ENCODE measurements at places on chromosomes 11 and 22.

DNA sequence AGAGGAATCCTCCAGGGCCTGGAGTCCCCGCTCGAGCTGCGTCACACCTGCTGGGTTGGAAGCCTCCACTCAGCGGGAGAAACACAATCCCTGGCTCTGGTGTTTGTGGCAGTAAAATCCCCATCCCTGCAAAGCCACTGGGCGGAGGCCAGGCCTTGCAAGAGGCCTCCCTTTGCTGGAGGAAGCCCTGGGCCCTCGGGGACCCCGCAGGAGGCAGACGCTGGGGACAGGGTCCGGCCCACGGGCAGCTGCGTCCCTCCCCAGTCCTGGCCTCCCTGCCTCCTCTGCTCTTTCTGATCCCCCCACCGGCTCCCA, 194.7 kb downstream of the BRD1 start:
- no peak for DNase-seq

DNA sequence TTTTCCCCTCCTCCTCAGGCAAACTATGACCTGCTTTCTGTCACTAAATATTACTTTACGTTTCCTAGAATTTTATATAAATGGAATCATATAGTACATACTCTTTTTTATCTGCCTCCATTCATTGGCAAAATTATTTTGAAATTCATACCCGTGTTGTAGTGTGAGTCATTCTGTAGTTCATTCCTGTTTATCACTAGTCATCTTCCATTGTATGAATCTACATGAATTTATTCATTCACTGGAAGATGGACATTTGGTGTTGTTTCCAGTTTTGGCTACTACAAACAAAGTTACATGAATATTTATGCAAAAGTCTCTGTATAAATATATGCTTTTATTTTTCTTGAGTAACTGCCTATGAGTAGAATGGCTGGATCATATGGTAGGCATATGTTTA, 60.7 kb upstream of the OPCML start:
- no peak for DNase-seq

- no peak for DNase-seq
Observed at GRCh38 chr11:76758311-76758710, 24.8 kb upstream of the TSKU start.

DNA sequence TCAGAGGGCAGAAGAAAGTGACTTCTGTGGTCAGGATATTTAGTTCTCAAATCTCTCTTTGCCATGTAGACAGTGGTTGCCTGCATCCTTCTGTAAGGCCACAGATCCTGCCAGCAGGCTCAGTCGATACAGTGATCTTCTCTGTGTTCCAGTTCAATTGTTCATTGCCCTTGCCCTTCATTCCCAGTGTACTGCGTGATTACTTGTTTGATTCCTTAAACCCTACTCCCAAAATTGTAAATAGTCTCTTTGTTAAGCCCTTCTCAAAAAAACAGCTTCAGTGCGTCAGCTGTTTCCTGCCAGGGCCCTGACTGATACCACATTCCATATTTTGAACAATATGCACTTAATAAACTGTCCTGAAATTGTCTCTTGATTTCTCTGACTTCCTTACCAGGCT, 9.3 kb upstream of the TYR start:
- DNase-seq: no peak

DNA sequence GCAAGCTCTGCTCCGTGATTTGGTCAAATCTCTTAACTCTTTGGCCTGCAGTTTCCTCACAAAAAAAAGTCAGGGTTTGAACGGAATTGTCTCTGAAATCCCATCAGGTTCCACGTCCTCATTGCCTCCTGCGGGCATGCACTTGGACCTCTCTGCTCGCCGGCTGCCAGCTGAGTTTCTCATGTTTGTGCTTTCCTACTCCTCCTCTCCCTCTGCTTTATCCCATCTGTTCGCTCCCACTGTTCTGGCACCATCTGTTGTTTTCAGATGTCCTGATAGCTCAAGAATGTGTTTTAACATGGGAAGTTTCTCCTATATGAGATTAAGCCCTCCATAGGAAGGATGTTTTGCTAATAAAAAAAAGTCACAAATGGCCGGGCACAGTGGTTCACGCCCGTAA, 49.4 kb upstream of the ARHGAP42 start:
- no peak for DNase-seq

- DNase-seq: no peak
Observed at GRCh38 chr11:65947133-65947532, 1.9 kb downstream of the TSGA10IP start.

DNA sequence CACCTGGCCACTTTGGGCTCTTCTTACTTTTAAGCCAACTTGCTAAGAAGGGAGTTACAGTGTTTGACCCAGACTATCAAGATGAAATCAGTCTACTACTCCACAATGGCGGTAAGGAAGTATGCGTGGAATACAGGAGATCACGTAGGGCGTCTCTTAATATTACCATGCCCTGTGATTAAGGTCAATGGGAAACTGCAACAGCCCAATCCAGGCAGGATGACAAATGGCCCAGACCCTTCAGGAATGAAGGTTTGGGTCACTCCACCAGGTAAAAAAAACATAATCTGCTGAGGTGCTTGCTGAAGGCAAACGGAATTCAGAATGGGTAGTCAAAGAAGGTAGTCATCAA, 1.0 kb upstream of the YPEL4 start:
- no peak for DNase-seq

Data from stimulated activated CD8-positive, alpha-beta memory T cell treated with anti-CD3 and anti-CD28 coated beads, Interleukin-15, amount 100 ng/mL, for 24 hours (primary cell).